ENCODE measurements at places on chromosomes 13 and 19. TPM values are rescaled to one million over a fixed set of nuclear protein-coding genes. Genes with fewer than 3 reads are reported as not detected.

DNA sequence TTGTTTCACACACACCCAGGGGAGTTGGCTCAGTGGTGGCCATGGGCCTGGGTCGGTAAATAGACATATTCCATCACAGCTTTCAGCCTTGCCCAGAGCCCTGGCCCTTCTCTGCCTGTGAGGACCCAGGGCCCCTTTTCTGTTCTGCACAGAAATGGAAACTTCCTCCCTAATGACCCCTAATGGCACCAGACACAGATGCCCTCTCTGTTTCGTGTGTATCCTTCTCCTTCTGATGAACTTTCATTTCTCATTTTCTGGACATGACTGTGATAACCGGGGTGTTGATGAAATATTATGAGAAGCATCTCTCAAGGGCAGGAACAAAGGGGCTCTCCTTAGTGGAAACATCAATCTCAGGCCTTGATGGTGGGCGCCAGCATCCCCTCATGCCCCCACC, 12.8 kb downstream of the LILRA1 start:
- no peak for DNase-seq

GRCh38 chr13:108268466-108269112, 929 bp upstream of the TNFSF13B start:
- DNase-seq = no peak

MEIOSIN gene
- not detected for total RNA-seq

GRCh38 chr19:6066661-6067646, 43.3 kb downstream of the RFX2 start:
- DNase-seq = peak; percentile 89

DNA sequence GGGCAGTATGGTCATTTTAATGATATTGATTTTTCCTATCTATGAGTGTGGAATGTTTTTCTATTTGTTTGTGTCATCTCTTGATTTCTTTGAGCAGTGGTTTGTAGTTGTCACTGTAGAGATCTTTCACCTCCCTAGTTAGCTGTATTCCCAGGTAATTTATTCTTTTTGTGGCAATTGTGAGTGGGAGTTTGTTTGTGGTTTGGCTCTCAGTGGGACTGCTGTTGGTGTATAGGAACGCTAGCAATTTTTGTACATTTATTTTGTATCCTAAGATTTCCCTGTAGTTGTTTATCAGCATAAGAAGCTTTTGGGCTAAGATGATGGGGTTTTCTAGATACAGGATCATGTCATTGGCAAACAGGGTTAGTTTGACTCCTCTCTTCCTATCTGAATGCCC, 28.9 kb downstream of the NBEA start:
- DNase-seq = no peak
